ENCODE measurements at places on chromosomes 11 and 22. TPM values are rescaled to one million over a fixed set of nuclear protein-coding genes. Genes with fewer than 3 reads are reported as not detected.

DKK3 gene
- total RNA-seq = 54.5 TPM

CABP4 gene
- total RNA-seq = not detected

ZNF215 gene
- total RNA-seq = 5.6 TPM

SHISA8 gene
- total RNA-seq = not detected

ARHGEF17 gene
- 26.4 TPM for total RNA-seq

All from epithelial cell of proximal tubule (primary cell).